Gastrocnemius medialis (tissue), 4 donors: ENCODE measurements at places on chromosomes 7 and 10.

DNA sequence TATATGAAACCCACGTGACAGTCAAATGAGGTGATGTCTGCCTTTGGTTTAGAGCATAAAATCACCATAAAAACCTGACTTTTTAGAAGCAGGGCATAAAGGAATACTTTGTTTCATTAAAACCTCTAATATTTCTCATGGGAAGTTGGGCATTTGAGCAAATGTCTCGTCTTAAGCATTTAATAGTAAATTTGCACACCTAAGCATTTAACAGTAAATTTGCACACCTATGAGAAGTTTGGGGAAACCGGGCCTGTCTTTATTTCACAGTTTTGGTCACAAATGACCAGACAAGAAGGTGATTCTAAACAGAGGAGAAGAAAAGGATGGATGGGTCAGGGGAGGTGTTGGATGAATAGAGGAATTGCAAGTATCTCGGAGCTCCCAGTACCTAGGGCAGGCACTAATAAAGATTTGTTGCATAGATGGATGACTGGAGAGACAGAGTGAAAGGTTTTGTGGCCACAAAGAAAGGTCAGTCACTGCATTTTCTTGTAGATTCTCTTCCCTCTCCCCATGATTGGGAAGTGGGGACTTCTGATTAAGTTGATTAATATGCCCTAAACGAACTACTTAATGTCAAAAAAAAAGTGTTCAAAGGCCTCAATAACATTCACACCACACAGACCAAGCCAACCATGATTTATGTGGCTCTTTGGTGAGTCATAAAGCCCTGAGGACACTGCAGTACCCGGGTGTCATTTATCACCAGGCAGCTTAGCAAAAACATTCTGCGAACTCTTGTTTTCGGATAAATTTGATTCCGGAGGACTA, 158.2 kb downstream of the SPAG6 start:
- DNase-seq: no peak

- DNase-seq: no peak
Measured at GRCh38 chr10:86876748-86877147, 80.7 kb downstream of the MMRN2 start.

DNA sequence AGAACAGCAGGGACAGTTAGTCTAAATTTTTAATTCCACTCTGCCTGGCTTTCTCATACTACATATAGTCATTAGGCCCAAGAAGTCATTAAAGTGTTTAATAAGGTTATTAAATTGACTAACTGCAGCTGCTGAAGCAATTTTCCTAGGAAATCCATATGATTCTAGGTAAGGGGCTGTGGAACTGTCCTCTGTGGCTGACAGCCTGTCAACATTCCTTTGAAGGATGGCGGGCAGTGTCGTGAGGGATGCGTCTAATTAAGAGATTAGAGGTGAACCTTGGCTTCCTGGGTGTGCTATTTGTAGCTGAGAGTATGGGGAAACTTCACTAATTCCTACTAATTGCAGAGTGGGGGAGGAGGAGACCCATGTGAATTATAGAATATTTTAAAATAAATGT, 64.6 kb downstream of the SNX10 start:
- DNase-seq: no peak

DNA sequence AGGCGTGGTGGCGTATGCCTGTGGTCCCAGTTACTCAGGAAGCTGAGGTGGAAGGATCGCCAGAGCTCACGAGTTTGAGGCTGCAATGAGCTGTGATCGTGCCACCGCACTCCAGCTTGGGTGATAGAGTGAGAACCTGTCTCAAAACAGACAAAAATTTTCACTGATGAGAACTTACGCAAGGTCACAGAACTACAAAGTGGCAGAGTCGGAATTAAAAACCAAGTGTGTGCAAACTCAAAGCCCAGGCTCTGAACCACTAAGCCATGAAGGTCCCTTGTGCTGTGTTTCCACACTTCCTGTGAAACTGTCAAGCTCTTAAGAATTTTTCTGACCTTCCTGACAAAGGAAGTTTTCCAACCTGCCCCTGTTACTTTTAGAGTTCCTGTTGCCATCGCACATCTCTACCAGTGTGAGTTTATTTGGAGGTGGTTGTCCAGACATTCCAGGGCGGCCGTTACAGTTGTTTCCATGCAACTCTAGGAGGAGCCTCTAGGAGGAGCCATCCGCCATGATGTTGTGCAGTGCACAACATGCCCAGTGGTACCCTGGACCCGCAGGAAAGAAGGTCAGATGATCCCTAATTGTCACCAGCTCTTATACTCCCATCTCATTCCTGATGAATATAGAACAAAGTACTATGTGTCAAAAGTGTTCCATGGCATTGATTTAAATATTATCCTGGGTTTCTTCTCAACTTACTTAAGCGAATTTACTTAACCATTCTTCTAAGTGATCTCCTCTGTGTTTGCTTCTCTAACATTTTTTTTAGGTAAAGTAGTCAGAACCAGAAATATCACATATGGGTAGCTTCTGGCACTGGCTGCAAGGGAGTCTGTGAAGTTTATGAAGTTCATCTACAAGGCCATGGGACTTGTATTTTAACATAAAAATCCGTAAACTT, 49.0 kb upstream of the LYZL1 start:
- DNase-seq: no peak
